ENCODE measurements at places on chromosomes 12 and 14.

- DNase-seq: no peak
Measured at GRCh38 chr12:50888666-50889065, 45.9 kb downstream of the TMPRSS12 start.

GRCh38 chr14:28673056-28673455, 93.5 kb upstream of the FOXG1 start:
- DNase-seq: no peak

DNA sequence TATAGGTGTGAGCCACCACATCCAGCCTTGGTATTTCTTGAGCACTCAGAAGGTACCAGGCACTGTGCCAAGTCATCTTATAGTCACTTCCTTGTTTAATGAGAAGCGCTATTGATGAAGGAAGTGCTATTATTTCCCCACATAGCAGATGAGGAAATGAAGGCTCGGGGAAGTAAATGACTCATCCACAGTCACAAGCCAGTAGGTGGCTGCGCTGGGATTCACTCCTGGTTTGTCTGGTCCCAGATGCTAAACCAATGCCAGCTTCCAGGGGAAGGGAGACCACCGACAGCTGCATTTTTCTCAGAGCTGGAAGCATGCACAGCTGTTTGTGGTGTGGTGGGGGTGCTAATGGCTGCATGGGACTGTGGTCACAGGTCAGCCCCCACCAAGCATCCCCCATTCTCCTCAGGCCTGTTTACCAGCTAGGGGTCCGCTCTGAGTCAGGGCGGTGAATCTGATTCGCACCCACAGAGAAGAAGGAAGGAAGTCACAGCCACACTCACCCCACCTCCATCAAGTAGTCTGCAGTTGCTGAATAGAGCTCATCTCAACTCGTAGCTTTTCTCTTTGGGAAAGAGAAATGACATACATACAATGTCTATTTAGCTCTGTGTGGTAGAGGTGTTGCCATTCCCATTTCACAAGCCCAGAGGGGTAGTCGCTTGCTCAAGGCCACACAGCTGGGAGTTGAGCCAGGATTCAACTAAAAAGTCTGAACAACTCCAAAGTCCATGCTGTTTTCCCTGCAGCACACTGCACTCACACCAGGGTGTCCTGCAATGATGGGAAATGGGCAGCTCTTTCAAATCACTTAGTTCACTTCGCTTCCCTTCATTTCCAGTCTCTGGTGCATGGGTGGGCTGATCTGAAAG, 6.3 kb upstream of the LTBP2 start:
- peak; percentile 17 for DNase-seq

GRCh38 chr12:11687528-11687927, 38.1 kb downstream of the ETV6 start:
- no peak for DNase-seq

DNA sequence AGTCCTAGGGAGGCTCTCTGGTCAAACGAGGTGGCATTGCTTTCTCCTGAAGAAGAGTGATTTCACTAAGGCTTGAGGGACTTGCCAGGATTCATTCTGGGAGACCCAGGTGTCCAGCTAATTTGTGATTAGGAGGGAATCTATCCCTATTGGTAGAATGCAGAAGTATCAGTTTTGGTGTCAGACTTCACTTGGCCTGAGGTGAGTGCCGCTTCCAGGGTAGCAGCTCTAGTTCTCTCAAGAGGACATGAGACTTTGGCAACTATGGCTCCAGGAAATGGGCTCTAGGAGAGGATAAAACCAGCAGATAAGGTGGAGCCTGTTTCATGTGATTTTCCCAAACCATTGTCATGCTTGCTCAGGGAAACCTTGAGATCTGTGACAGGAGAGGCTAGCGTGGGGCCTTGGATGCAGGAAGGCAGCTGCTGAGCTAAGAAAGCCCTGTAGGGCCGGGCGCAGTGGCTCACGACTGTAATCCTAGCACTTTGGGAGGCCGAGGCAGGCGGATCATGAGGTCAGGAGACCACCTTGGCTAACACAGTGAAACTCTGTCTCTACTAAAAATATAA, 11.6 kb upstream of the TMEM117 start:
- DNase-seq: no peak

- DNase-seq: no peak
Measured at GRCh38 chr12:94563286-94563685, 87.1 kb downstream of the TMCC3 start.

DNA sequence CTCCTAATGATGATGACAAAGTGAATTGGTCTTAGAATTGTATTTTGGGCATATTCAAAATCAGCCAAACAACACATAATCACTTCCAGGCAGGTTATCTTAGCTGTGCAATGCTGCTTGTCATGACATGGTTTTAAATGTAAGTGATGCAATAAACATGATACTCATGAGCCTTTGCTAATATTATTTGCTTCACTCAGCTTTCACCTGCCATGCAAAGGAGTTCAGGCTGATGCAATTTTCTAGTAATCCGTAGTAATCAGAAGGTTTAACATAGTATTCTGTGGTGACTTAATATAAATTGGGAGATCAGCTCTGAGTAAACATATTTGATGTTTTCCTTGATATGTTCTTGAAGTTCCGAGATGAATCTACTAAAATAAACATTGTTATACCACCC, 29.1 kb downstream of the TMEM260 start:
- no peak for DNase-seq

All from activated T-helper 1 cell treated with anti-CD3 and anti-CD28 coated beads, Interleukin-2, amount 50 U/mL, for 16 hours (primary cell).